ENCODE measurements at places on chromosomes 5 and 9.

DNA sequence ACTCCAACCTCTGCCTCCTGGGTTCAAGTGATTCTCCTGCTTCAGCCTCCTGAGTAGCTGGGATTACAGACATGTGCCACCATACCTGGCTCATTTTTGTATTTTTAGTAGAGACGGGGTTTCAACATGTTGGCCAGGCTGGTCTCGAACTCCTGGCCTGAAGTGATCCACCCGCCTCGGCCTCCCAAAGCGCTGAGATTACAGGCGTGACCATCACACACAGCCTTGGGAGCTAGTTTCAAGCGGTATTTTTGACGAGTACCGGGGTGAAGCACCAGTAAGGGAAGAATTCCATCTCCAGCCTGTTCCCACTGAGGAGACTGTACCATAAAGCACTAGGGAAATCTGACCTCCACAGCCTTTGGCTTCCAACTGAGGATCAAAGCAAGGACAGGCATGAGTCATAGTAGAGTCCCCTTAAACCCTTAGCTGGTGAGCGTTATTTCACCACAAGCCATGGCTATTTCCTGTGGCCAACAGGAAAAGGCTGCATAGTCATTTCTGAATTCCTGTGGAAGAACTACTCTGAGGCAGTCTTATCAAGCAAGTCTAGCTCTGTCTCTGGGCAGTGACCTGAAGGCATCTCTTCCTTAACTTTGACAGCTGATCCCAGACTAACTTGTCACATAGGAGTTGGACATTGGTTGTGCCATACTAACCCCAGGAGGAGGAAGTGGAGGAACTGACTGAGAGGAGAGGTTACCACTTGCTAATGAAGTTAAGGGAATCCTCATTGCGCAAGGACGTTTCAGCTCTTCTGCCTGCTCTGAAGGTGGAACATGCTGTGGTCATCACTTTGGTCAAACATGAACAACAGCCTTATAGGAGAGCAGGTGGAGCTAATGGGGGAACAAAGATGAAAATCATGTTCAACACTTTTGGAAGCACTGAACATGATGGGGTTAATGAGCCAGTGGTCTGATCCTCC is 85.8 kb upstream of the DMRT1 start:
- no peak for DNase-seq

- no peak for DNase-seq
Measured at GRCh38 chr5:171050916-171051315, 189.1 kb downstream of the RANBP17 start.

DNA sequence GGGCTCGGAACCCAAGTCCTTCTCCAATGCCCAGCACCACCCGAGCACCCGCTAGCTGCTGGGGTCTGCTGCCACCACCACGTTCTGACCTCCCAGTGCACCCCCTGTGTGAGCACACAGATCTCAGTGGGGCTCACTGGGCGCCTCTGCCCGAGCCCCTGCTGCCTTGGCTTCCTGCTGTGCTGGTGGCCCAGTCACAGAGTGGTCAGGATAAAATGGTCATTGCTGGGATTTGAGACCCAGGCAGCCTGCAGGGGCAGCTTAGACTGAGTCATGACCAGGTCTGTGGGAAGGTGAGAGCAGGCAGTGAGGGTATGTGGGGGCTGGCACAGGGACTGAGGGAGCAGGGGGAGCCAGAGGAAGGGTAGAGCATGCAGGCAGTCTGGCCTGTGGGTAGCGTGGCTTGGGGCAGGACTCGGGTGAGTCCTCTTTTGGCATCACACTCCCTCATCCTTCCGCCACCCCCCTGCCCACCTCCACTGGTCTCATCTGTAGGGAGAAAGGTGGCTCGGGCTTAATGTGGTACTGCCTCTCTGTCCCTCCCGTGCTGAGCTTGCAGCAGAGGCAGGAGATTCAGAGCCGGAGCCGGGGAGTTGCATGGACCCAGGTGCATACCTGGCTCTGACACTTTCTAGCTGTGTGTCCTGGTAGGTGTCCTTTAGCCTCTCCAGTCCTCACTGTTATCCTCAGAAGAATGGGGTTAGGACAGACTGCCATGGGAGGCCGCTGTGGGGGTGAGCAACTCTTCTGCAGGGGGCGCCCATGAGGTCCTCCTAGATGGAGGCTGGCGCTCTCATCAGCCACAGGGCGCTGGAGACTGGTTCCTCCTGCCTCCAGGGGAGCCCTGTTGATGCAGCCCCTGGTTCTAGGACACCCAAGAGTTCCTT is 32.1 kb downstream of the USP20 start:
- no peak for DNase-seq

DNA sequence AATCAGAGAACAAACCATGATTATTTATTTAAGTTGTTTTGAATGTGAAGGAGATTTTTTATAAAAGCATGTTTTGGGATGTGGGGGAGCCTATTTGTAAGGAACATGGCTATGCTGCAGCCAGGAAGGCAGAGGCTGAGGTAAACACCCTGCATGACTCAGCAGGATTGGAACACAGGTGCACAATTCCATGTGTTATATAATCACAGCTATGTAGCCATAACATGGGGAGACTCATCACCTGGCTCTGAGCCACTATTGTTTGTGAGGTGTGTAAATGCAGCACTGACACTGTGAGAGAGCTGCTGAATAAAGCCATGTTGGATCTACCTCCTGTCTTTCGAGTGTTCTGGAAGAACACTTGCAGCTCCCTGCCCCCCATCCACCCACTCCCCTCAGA is 1009.8 kb downstream of the DNAH5 start:
- no peak for DNase-seq

- no peak for DNase-seq
Measured at GRCh38 chr5:14326035-14326903, 183.1 kb downstream of the TRIO start.

DNA sequence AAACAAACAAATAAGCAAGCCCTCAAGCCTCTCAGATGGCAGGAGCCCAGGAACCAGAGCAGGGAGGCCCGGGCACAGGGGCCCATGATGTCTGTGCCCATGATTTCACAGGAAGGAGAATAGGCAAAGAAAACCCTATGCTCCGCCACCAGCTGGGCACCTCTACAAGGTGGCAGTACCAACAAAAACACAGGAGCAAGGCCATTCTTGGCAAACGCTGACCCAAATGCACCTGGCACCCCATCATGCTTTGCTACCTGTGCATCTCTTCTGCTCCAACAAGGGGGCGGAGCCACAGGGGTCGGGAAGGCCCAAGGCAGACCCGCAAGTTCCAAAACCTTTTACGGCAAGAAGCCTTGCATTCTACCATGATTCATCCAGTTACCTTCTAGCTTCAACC is 3.1 kb downstream of the BRD3 start:
- no peak for DNase-seq

- DNase-seq: no peak
Measured at GRCh38 chr9:99472240-99472915, 250.3 kb downstream of the SEC61B start.

DNA sequence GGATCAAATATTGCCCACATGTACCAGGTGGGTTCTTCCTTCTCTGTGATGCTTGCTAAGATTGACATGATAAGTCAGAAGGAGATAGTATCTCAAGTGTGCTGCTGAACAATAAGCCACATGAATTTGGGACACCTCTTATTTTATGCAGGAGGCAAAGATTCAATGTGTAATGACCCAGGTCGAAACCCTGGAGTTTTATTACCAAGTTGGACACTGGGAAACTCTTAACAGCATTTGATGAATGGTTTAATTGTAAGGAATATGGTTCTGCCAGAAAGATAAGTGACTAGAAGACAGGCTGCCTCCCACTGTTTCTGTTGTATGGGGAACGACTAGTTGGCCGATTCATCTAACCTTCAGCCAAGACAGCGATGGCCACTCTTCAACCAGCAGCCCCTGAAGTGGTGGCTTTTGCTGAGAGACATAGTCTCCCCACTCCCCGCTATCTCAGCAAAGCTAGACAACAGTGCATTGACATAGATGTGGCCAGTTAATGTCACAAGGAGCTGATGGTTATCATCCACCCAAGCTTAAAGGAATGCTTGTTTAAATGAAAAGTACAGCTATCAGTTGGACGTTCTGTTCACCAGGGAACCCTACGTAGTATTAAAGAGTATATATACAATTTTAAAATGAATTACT is 407.7 kb downstream of the KDM4C start:
- DNase-seq: no peak

GRCh38 chr5:66949066-66949465 is 247.5 kb downstream of the CD180 start:
- DNase-seq: no peak

- no peak for DNase-seq
Measured at GRCh38 chr5:35218981-35219380, 11.3 kb downstream of the PRLR start.

DNA sequence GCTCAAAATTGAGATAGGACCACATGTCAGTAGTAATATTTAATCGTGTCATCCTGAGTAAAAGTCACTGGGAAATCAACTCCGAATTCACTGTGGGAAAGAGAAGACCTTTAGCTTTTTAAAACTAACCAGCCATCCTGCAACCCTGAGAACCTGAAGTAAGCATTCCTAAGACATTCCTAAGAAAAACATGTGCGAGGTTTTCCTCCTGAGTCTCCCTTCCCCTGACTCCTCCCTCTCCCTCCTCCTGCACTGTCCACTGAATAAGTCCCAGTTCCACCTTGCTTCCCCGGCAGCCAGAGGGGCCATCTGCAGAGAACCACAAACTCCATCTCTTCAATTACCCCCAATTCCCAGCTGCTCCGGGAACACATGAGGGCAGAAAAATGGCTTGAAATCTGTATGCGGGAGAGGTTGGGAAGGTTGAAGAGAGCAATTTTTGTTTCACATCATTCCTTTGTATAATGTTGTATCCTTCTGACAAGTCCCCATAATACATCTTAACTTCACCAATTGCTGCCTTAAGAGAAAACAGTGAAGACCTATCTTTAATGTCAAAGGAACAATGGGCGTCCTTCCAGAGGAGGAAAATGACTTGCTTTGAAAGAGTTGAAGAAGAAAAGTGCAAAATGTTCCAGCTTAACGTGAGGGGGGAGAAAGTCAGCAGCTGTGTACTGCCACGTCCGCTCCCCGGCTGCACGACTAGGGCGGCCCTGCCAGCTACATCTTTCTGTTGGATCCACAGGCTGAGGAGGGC is 186.3 kb downstream of the ZNF462 start:
- DNase-seq: no peak

GRCh38 chr5:135230251-135230925 is 168.6 kb downstream of the MACROH2A1 start:
- DNase-seq: no peak
